CD8-positive, alpha-beta T cell (primary cell): ENCODE measurements at places on chromosomes 2 and 18. TPM values are rescaled to one million over a fixed set of nuclear protein-coding genes. Genes with fewer than 3 reads are reported as not detected.

DNA sequence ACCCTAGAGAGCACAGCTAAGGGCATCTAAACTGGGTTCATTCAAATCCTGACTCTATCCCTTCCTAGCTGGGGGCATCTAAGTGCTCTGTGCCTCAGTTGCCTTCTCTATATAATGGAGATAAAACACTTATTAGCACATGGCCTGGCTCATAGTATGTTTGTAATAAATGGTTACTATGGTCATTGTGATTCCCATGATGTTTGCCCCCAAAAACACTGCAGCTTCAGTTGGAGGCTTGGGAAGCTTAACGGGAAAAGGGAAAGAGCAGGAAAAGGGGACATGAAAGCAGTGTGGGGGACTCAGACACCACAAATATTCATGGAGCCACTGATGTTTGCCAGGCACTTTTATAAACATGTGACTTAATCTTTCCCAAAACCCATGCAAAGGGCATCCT is 118.1 kb downstream of the INHBB start:
- no peak for DNase-seq

Gene CRYGD
- total RNA-seq, result not detected

Gene DAPL1
- total RNA-seq, result not detected

GRCh38 chr2:234448506-234449184 is 48.2 kb downstream of the ARL4C start:
- no peak for DNase-seq

GRCh38 chr2:240463274-240463865 is 27.9 kb downstream of the GPC1 start:
- no peak for DNase-seq

Gene GREB1
- 0.57 TPM for total RNA-seq

Gene CRACDL
- 0.75 TPM for total RNA-seq

- DNase-seq, result no peak
Measured at GRCh38 chr2:80324525-80324924, 20.0 kb upstream of the LRRTM1 start.

DNA sequence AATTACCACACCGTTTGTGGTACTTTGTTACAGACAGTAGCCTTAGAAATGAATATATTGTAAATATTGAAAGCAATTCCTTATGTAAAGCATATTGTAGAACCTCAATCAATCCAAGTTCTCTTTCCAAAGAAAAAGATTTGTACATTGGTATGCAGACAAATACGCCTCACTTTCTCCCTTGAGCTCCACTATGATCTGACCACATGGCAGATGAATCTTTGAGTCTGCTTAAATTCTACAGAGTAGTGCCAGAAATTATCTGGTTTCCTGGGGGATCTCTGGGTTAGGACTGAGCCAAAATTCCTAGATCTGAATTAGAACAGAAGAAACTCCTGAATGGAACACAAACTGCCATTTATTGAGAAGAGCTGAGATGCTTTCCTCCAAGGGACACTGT is 99.0 kb downstream of the CPO start:
- no peak for DNase-seq

DNA sequence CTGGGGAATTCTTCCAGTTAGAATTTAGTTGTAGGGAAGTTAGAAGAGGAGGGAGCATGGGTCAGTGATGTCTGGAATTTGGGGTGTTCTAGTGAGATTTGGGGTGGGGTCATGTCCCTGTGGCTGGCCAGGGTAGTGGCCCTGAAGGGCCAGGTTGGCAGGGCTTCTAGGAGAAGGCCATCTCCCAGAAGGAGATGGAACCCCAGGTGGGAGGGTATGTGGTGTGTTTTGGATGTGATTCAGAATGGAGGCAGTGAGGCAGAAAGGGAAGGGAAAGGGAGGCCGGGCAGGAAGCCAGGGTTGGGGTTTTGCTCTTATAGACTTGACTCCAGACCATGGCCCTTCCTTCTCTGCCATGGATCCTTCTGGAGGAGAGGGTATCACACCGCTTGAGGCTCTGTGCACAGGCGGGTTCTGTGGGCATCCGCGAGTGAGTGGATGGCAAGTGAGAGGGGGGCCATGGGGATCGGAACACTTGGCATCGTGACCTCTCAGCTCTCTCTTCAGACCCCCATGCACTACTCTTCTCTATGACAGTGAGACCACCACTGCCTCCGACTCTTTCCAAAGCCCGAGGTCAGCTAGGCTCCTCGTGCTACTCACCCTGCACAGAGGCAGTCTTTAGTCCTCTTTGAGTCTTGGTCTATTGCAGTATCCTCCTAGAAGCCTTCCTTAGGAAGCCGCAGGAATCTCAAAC is 7.3 kb downstream of the GREB1 start:
- DNase-seq, result no peak

GRCh38 chr2:218513676-218514075 is 54.5 kb downstream of the USP37 start:
- DNase-seq, result no peak

- DNase-seq, result no peak
Measured at GRCh38 chr2:167492486-167492885, 604.2 kb downstream of the XIRP2 start.

DNA sequence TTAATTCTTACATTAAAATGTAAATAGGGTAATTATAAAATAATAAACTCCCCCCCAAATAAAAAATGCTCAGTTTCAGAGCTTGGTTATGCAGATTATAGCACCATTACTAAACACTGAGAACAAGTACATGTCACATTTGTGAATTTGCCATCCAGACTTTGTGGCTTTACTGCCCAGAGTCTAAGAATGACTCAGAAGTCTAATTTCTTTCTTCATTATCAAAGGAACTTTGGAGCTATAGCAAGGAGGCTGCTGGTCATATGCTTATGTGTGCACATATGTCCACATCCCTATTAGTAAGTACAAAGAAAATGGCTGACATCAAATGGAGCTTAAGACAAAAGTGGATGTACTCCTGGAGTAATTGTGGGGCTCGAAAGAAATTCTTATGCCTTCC is 248.5 kb upstream of the SESTD1 start:
- DNase-seq, result no peak

DNA sequence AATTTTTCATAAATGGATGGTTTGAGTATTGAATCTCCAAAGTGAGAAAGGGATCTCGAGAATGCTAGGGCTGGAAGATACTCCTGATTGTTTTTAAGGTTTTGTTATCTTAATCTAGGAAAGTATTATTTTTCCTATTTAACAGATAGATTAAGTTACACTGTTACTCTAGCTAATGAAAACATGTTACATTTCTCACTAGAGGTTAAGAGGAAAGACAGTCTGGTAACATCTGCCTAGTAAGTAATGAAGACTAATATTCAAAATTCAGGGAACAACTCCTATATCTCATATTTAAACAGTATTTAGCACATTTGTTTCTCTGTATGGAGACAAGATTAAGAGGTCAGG is 2.0 kb downstream of the GALNT3 start:
- DNase-seq, result no peak

Gene LBX2
- not detected for total RNA-seq

Gene RBM45
- 6.8 TPM for total RNA-seq

DNA sequence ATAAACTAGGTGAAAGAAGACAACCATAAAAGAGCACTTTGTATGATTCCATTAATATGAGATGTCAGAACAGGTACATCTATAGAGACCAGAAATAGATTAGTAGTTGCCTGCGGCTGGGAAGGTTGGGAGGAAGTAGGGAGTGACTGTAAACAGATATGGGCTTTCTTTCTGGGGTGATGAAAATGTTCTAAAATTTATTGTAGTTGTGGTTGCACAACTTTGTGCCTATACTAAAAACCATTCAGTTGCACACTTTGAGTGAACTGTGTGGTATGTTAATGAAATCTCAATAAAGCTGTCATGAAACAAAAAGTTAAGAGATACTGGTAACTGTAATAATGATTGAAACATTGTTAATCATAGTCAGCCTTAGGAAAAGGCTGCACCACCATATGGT is 152.7 kb upstream of the ALPP start:
- DNase-seq, result no peak

DNA sequence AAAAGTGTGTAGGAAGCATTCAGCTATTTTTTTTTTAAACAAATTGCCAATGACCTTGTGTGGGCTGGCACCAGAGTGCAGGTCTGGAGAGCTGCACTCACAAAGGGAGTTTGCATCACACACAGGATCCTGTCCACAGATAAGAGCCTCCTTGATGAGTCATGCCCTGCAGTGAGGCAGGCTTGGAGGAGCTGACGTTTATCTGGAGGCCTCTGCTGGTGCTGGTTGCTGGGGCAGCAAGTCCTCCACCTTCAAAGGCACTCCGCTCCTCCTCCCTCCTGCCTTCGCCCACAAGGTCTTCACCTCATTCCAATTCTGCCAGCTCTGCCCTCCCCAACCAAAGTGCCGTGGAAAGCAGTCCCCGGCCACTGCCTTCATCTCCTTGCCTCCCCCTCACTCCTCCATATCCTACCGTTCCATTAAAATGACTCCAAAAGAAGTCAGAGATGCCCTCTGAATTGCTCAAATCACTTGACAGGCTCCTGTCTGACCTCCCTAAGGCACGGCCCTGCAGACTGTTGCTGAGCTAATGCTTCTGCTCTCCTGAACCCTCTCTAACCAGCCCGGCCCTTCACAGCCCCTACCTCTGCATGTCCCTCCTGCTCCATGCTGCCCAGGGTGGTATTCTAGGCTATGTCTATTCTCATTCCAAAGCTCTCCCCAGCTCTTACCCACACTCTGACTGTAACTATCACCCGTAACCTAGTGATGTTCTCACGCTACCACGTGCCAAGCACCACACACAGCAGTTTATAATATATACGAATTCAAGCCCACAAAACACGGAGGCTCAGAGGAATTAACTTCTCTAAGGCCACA is 30.9 kb downstream of the LONRF2 start:
- peak; percentile 24 for DNase-seq

Gene GPR45
- total RNA-seq, result not detected

Gene UBE2E3
- 20.0 TPM for total RNA-seq

GRCh38 chr2:59301466-59302402 is 1060.6 kb upstream of the FANCL start:
- no peak for DNase-seq

DNA sequence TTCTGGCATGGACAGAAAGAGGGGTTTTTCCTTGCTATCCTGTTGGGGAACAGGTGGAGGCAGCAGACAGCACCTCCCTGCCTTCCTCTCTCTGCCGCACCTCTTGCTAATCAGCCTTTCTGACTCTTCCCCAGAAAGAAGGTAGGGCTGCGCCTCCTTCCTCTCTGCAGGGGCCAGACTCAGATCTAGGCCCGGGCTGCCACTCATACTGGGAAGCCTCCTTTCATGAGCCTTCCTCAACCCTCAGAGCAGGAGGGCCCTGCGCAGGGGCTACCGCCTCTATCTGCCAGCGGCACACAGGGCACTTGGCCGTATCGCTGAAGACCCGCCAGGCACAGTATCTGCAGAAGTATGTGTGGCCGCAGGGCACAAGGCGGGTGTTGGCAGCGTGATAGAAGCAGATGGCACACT is 7.1 kb downstream of the NEURL3 start:
- no peak for DNase-seq

- DNase-seq, result no peak
Measured at GRCh38 chr2:84896567-84896966, 8.9 kb upstream of the TMSB10 start.

Gene GPR75
- 1.6 TPM for total RNA-seq

DNA sequence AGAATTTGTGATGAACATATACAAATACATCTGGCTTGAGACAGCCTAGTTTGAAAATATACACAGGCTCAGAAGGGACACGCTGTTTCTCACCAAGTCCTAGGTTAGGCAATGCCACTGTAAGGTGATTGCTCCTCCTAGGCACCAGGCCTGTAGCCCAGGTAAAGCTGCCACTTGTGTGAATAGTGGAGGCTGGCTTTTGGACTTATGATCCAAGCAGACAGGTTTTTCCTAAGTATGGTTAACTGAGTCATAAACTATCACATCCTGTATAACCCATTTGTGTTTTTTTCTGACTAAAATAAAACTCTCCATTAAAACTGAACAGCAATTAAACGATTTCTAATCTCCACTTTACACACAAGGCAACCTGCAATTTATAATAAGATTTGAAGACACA is 81.0 kb downstream of the SEMA4F start:
- no peak for DNase-seq

GRCh38 chr2:149213764-149214493 is 116.5 kb upstream of the LYPD6 start:
- DNase-seq, result no peak

GRCh38 chr18:34872066-34872465 is 162.0 kb downstream of the DTNA start:
- DNase-seq, result no peak

Gene TNFAIP6
- not detected for total RNA-seq

DNA sequence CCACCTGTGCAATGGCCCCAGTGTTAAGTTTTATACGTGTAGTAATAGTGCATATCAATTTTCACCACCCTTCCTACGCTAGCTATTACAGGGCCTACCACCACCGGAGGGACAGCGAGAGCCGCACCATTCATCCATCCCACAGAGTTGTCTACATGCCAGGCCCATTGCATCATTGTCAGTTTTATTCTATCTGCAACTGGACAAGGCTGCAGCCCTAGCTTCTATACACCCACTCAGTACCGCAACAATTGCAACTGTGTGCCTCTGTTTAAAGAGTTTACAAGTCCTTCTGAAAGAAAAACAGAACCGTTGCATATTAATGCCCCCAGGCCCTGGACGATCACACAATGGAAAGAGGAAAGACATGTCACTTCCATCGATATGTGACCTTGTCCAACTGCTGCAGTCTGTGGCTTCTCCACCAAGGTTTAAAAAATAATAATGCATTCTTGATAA is 58.6 kb downstream of the ZEB2 start:
- no peak for DNase-seq

- DNase-seq, result no peak
Measured at GRCh38 chr2:8334866-8335325, 347.0 kb upstream of the ID2 start.

DNA sequence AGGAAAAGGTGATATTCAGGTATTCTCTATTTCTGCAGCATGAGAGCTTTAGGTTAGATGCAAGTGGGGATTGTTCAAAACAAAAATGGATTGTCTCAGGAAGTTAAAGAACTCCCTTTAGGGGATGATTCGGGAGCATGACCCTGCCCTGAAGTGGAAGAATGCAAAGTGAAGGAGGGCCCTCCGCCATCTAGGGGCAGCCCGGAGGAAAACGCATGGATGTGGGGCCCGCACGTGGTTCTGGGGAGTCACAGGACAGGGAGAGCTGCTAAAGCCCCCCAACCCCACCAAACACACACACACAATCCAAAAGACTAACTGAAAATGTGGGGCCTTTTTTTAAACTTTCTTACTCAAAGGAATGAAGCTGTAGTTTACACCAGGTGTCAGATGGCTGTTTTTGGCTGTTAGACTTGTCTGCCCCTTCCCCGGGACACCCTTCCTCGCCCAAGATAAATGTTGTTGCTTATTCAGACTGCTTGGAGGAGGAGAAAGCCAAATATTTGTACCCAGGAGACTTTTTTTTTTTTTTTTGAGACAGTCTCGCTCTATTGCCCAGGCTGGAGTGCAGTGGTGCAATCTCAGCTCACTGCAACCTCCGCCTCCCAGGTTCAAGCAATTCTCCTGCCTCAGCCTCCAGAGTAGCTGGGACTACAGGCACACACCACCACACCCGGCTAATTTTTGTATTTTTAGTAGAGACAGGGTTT is 78.8 kb downstream of the HNRNPLL start:
- no peak for DNase-seq

Gene LYPD6B
- total RNA-seq, result not detected
